Fibroblast of skin of scalp (primary cell): ENCODE measurements at places on chromosomes 16 and 17.

DNA sequence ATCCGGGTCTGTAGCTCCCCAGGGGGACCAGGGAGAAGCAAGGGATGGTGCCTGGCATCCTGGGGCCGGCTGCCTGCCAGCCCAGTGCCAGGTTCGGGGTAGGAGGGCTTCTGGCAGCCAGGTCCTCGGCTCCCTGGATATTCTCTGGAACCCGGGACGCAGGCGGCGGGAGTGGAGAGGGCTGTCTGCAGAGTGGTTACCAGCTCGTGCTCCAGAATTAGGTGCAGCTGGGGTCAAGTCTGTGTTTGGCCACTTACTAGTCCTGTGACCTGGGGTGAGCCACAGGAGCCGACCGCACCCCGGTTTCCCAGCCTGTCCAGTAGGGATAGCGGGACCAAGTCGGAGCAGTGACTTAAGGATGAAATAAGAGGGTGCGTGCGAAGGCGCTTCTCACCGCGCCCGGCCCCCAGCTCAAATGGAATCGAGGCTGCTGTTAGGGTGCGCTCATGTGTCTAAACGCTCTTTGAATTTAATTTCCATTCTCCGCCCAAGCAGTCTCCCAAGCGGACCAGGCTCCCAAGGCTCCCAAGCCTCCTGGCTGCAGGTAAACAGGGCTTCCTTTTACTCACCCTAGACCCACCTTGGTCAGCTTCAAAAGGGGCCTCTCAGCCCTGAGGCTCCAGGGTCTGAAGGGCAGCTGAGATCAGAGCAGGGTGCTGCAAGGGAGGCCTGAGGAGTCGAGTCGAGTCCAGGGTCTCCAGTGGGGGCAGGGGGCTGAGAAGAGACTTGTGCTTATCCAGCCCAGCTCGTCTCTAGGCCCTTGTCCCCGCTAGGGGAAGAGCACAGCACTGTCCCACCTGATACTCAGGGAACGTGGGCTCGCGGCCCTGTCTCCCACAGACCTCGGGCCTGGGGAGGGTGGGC, 28.3 kb upstream of the ZNF469 start:
- no peak for DNase-seq

DNA sequence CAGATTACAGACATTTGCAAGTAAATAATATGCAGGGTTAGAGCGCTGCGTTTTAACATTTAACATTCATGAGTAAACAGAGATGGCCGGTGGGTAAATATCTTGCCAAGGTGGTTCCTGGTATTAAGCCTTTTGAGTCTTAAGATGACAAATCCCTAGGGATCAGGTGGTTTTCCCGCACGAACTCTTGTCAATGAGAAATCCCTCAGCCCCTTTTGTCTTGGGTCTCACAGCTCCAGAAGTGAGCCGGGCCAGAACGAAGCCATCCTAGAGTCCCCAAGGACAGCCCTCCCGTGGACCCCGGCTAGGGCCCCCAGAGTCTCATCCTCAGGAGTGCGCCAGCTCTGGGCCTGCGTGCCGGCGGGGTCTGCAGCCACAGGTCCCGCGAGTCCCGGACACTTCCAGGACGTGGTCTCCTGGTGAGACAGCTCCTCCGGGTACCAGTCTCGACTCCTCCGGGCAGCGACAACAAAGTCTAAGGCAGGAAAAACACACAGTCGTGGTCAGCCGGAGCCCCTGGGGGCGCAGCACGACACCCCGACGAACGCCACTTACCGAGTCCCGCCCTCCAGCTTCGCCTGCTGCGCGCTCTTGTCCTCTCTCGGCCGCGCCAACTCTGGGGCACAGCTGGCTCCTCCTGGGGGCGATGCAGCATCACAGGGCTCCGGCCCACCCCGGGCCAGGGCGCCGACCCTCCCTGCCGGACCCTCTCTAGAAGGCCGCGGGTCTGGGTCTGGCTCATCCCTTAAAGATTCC, 13.3 kb downstream of the MIS12 start:
- DNase-seq = no peak

- DNase-seq = no peak
Observed at GRCh38 chr17:79464318-79465010, 146.4 kb downstream of the RBFOX3 start.

DNA sequence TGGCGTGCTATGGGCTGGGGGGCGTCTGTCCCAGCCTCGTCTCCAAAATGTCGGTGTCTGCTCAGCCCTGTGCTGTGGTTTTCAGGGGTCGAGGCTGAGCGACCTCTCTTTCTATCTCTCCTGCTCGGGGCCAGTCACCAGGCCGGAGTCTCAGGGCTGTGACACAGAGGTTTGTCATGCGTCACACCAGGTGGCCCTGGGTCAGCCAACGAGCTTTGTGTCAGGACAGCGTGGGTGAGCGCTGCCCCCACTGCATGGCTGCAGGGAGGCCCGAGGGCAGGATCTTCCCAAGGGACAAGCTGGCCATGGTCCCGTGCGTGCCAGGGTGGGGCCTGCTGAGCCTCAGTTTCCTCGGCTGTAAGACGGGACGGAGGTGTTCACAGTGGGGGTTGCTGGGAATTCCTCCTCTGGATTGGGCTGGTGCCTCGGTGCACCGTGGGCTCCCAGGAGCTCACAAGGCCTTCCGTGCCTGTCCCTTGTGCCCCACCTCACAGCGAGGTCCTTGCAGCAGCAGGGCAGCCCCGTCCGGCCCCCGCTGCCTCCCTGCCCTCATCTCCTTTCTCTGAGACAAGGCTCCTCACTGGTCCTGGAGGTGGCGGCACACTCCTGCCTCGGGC, 50.5 kb downstream of the CBFA2T3 start:
- peak; percentile 27 for DNase-seq

DNA sequence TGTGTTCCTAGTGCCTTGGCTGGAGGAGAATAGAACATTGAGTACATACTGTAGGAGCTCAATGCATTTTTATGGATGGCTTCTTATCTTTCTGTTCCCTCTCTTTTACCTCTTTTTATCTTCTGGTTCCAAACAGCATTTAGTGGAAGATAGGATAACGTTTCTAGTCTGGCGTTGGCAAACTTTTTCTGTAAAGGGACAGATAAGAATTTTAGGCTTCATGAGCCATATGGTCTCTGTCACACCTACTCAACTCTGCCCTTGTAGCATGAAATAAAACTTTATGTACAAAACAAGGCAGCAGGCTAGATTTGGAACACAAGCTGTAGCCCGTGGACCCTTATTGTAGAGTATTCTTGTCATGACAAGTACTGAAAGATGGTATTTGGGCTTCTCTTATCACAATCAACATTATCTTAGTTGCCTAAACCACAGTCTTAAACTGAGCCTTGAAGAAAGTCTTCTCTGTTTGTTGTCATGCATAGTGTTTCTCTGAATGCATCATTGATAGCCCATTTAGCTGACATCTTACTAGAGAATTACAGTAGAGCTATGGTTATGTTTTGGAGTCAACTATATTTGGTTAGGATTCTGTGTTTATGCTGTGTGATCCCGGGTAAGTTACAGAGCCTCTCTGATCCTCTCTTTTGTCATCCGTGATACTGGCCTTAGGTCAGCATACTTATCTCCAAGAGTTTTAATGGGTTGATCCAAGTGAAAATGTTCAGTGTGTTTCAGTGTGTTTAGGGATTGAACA, 80.2 kb downstream of the HS3ST4 start:
- DNase-seq = no peak

DNA sequence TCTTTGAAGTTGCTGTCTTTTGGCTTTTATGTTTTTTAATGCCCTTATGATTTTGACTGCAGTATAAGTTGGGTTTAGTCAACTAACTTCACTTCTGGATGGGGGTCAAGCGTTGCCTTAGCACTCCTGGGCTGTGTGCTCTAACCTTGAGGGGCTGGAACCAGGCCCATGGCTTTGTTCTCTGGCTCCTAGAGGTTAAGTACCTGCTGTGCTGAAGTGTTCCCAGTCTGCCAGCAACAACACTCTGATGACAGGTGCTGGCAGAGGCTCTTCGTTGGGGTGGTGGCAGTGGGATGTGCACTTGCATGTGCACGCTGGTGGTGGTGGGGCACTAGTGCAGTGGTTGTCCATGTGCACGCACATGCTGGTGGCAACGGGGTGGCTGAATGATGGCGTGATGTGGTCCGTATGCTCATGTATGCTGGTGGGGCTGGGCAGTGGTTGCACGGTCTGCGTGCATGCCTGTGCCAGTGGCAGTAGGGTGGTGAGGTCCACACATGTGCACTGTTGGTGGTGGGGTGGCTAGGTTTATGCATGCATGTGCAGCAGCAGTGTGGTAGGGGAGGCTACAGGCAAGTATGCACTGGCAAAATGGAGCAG, 447.8 kb upstream of the GOT2 start:
- DNase-seq = no peak

DNA sequence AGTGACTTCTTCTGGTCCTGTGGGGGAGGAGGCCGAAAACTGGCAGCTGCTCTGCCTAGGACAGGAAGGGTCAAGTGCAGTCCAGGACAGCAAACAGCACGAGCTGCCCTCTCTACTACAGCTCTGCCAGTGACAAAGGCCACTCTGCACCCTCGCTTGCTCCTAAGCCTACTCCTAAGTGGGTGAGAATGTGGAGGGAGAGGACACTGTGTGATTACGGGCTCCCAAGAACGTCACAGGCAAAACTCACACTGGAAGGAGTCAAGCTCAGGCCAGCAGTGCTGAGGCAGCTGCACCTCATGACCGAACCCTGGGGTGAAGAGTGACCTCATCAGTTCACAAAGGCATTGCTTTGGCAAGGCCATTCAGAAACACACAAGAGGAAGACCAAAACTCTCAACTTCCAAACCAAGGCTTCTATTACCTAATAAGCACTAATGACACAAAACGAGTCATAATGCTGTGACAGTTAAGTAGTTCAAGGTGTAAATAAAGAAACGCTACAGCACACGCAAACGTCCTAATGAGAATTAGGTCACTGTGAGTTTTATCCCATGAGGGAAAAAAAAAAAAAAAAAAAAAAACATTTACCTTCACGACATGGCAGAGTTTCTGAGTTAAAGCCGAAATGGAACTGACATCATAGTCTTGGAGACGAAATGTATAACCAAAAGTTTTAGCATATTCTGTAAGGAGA, 35.1 kb downstream of the MARF1 start:
- DNase-seq = no peak

DNA sequence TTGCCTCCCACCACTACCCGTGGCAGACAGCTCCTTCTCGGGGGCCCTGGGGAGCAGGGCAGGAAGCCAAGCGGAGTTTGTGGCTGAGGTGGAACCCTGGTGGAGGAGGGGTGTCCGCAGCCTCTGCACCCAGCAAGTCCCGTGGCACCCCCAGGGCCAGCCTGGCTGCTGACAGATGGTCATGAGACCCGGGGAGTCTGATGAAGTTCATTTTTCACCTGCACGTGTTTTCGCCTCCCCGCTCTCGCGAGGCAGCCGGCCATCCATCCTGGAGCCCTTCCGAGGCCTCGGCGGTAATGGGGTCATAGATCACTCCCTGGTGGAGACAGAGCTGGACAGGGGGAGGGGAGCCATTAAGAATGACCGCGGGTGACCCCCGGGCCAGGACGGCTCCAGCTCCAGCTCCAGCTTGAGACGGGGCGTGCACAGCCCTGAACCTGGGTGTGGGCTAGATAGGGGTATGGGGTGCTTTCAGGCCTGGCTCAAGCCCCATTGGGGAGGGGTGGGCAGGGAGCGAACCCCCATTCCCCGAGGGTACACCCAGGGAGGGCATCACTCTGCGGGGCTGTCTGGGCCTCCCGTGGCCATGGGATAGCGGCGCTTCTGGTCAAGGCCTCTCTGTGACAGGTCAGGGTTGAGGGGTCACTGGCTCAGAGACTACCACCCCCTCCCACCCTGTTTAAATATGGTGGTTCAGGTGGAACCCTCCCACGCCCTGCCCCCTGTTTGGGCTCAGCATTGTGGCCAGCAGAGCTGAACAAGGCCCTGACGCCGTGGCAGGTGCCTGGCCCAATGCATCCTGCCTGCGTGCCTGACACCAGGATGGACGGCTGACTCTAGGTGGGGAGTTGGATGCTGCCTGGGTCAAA, 227.4 kb upstream of the GSE1 start:
- DNase-seq = no peak

- DNase-seq = peak; percentile 83
Observed at GRCh38 chr16:54080524-54081008, 206.0 kb downstream of the IRX3 start.

GRCh38 chr16:31505483-31505882, 2.7 kb downstream of the RUSF1 start:
- no peak for DNase-seq

GRCh38 chr17:64327201-64327930, 63.3 kb downstream of the PECAM1 start:
- no peak for DNase-seq

- peak; percentile 56 for DNase-seq
Observed at GRCh38 chr16:24769806-24770205, 40.4 kb downstream of the TNRC6A start.
